BJ (cell line): ENCODE measurements at places on chromosomes 12 and 14.

DNA sequence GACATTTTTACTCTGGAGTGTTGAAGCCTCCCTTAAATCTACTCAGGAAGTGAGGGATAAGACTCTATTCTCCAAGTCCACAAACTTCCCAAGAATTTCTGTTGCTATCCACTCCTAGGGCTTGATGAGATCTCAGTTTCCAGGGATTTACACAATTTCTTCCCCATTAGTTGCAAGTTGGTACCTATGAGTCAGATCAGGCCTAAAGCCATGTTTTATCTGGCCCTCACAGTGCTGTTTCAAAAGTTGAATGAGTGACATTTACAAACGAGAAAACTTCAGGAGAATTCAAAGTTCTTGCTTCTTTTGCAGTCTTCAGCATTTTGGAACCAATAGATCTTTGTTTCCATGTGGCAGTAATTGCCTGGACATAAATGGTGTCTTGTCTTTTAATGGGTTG lies 156.4 kb upstream of the SYT10 start:
- DNase-seq = no peak

- DNase-seq = no peak
Observed at GRCh38 chr14:102838501-102838900, 61.3 kb downstream of the TRAF3 start.

DNA sequence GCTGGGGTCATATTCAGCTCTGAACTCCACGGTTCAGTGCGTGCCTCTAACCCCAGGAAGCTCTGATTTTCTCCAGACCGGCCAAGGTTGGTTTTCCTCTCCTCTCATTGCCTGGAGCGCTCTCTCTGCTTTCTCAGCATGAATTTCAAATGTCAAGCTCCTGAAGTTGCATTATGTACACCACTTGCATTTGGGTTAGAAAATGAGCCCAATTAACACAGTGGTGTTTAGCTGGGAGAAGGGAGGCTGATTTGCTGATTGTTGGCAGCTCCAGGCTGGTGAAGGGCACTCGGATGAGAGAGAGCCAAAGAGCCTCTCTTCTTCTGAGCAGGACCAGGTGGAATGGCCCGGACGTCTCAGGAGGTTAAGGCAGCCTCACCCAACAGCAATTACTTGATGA lies 570.9 kb downstream of the VRK1 start:
- no peak for DNase-seq

DNA sequence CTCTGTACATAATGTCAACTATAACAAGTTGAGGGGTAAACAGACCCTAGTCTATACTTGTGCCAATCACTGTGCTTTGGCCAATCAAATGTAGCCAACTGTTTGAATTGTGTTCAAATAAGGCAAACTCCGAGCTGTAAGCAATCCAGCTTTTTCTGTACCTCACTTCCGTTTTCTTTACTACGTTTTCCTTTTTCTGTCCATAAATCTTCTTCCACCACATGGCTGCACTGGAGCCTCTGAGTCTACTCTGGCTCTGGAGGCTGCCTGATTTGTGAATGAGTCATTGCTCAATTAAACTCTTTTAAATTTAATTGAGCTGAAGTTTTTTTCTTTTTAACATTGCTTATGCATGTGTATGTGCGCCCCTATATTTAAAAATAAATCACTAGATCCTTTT lies 29.7 kb downstream of the CLEC1A start:
- DNase-seq = peak; percentile 62

- DNase-seq = no peak
Observed at GRCh38 chr12:52724384-52724783, 21.1 kb upstream of the KRT77 start.

DNA sequence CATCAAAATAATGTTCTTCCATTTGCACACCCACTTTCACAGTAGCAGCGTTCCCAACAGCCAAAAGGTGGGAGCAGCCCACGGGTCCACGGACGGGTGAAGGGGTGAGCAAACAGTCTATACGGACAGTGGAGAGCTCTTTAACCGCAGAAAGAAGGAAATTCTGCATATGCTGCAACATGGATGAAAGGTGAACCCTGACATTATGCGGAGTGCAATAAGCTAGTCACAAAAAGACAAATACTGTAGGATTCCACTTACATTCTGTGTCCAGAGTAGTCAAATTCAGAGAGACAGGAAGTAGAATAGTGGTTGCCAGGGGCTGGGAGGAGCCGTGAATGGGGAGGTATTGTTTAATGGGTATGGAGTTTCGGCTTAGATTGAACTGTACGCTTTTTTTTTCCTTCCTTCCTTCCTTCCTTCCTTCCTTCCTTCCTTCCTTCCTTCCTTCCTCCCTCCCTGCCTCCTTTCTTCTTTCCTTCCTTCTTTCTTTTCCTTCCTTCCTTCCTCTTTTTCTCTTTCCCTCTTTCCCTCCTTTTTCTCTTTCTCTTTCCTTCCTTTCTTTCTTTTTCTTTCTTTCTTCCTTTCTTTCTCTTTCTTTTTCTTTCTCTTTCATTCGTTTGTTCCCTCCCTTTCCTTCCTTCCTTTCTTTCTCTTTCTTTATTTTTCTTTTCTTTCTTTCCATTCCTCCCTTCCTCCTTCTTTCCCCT lies 15.8 kb upstream of the ANKRD9 start:
- no peak for DNase-seq

- DNase-seq = no peak
Observed at GRCh38 chr12:132675757-132676432, 11.2 kb downstream of the POLE start.

GRCh38 chr12:129009833-129010622 lies 156.8 kb downstream of the GLT1D1 start:
- DNase-seq = no peak

DNA sequence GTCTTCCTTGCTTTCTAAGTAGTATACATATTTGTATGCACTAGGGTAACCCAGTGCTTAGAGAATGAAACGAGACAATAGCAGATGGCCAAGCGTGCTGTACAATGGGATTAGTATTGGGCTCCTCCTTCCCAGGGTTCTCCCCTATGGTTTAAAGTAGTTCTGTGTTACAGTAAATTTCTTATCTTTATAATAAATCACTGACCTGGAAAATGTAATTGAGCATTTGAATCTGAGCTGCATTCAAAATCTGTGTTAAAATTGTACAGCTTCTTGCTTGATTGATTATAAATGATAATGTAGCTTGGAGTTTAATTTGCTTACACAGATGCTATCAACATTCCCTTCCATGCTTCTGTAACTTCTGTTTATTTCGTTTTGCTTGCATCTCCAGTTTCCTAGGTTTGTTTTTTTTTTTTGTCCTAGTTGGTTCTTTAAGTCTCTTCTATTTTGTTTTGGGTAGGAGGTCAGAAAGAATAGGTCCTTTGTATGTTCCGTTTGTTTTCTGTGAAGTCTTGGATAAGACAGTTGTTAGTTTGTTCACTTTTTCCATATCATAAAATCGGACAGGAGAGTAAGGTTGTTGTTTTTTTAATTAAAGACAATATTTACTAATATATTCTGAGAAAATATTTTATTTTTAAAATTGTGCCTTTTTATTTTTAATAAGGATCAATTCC lies 171.2 kb downstream of the ERC1 start:
- DNase-seq = no peak

GRCh38 chr12:52975204-52975603 lies 26.3 kb downstream of the KRT18 start:
- no peak for DNase-seq

DNA sequence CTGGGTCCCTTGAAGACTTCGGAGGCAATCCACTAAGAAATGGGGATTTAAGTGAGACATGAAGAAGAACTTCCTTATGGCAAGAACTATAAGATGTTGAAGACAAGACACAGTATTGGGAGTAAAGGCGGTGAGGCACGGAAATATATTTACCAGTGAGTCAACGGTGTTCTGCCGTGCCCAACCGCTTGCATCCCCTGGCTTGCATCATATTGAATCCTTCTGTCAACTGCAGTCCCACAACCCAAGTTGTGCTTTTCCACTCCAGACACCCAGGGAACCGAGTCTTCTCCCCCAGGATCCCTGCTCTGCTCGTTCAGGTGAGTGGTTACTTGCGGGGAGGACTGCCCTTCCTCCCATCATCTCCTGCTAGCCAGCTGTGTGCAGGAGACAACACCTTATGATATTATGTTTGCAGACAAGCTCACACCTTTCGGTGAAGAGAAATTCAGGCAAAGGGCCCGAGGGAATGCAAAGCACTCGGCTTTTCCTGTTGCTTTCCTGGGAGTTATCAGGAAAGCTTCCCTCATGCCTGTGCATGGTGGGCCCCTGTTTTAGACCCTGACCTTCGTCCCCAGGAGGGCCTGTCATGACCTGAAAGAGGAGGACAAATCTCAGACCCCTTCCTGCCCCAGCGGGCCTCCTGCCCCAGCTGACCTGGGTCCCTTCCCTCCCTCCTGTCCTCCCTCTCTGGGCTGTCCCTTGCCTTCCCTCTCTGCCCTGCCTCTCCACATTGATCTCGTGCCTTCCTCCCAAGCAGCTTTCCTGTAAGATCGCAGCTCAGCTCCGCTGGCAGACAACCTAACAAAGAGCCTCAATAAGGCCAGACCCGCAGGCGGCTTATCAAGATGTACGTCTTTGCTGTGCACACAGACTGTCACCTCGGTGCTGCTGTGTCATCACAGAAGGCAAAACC lies 4.3 kb upstream of the LRTM2 start:
- DNase-seq = no peak

DNA sequence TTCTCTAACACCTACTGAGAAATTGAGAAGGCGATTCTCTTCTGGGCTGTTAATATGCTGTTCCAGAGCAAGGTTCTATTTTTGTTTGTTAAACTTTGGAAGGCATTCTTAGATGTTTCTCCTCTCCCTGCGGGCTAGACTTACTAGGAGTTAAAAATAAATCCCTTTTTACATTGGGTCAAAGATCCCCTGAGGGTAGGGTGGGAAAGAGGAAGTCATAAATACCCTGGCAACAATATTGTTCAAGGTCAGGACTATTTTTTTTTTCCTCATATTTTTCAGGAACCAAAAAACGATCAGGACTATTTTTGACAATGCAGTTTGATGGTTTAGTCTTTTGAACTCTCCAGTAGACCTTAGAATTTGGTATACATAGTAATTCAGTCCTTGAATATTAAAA lies 12.0 kb upstream of the SLC2A14 start:
- no peak for DNase-seq

GRCh38 chr14:88481794-88482193 lies 73.0 kb downstream of the PTPN21 start:
- no peak for DNase-seq

GRCh38 chr12:968545-968944 lies 19.1 kb upstream of the RAD52 start:
- DNase-seq = no peak

GRCh38 chr14:96002498-96002884 lies 36.7 kb upstream of the C14orf132 start:
- no peak for DNase-seq

DNA sequence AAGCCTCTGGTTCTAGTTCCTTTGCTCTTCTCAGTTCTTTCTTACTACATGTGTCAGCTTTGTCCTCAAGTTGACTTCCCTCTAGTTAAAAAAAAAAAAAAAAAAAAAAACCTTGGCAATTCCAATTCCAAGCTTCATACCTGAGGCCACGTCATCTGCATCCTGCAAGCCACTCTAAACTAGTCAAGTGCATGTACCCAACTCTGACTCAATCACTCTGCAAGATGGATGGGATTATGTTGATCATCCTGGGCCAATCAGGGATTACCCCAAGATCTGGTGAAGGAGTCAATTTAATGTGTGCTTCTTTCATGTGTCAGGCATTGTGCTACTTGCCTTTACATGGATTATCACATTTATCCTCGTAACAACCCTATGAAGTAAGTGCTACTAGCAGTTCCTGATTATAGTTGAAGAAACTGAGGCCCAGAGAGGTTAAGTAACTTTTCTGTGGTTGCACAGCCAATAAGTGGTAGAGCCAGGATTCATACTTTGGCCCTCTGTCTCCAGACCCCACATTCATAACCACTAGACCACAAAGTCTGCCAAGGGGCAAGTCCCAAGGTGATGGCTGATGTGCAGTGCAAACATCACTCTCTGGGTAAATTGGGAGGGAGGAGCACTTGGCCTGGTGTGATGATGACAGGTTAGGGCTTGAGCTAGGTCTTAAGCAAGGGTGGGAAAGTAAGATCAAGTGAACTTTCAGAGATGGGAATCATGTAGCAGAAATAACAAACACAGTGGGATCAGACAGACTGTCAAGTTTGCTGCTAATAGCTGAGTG lies 17.3 kb upstream of the CCND2 start:
- DNase-seq = no peak

- DNase-seq = no peak
Observed at GRCh38 chr14:61527325-61528100, 167.8 kb upstream of the HIF1A start.

GRCh38 chr12:45909041-45909713 lies 81.2 kb downstream of the SCAF11 start:
- no peak for DNase-seq

DNA sequence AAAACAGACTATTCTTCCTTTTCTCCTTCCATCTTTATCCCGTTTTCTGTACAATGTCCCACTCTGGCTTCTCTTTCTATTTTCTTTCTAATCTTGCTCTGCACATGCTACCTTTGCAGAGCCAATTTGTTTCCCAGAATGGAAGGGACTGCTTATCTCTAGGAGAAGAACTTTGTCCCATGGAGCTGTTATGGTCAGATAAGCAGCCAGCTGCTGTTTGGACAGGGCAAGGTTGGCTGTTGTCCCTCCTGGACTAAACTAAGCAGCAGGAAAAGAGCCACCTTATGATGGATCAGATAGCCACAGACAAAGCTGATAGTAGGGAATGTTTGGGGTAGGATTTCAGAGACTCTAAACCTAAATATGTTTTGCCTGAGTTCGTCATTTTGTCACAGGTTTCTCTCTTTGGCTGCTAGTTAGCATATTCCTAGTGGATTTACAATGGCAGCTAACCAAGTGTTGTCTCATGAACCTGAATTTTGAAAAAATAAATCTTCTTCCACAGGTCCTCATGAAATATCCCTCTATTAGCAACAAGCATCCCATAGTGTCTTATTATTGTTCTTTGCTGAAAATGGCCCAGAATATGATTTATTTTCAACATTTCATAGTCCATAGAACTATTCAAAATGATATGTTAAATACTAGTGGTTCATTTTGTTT lies 262.8 kb downstream of the SLC16A7 start:
- no peak for DNase-seq
